ENCODE measurements at places on chromosomes 3 and 15.

- DNase-seq: no peak
These were observed 133.0 kb upstream of the SOX2 start for GRCh38 chr3:181578743-181579142.

DNA sequence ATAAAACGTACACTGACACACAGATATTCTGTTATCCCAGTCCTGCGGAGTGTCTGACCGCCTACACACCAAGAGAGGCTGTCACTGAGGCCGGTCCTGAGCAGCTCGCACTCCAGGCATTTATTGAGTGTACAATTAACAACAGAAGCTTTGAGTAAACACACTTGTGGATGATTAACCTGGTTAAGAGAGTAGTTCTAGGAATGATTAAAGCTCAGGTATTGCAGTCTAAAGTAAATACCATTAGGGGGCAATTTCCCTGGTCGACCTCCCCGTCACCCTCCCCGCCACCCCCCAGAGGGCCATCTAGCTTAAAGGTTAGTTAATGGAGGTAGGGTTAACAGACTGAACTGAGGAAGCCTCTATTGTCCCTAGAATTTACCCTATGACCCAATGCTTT, 1278.5 kb downstream of the NSUN3 start:
- DNase-seq: no peak

GRCh38 chr3:128278761-128279600, 125.7 kb downstream of the EEFSEC start:
- DNase-seq: no peak

DNA sequence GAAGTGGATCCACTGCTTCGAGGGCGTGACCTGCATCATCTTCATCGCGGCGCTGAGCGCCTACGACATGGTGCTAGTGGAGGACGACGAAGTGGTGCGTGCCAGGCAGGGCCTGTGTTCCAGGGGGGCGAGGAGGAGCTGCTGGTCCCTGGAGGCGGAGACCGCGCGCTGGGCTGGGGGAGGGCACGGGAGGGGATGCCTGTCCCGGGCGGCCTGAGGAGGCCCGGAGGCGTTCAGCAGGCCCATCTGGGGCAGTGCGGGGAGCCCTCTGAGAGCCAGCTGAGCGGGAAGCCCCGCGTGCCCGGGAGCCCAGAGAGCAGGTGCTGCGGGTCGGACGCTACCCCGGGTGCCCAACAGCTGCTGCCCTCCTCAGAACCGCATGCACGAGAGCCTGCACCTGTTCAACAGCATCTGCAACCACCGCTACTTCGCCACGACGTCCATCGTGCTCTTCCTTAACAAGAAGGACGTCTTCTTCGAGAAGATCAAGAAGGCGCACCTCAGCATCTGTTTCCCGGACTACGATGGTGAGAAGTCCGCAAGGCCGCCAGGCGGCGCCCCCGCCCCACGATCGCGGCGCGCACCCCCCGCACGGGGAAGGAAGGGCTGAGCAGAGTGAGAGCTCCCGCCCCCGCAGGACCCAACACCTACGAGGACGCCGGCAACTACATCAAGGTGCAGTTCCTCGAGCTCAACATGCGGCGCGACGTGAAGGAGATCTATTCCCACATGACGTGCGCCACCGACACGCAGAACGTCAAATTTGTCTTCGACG, 2.9 kb downstream of the GNAT1 start:
- peak; percentile 59 for DNase-seq

GRCh38 chr15:55221090-55222011, 24.6 kb upstream of the RSL24D1 start:
- DNase-seq: peak; percentile 16

DNA sequence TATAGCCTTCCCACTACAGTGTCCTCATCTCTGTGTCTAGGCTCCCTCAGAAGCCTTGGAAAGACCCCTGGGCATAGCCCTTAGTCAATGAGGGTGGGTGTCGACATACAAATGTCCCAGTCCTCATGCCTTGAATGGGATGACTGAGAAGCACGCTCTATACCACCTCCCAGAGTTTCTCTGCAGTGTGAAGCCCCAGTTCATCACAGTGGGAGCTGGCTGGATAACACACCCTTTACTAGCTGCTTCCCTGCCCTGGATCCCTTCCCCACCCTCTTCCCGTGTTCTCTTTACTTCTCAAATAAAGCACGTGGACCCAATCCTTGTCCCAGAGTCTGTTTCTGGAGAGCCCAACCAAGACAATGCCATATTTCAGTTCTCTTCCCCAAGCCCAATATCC, 239.3 kb downstream of the VPS13C start:
- DNase-seq: no peak

- DNase-seq: no peak
These were observed 183.4 kb upstream of the GADL1 start for GRCh38 chr3:31077826-31078225.

- no peak for DNase-seq
These were observed 56.0 kb upstream of the MME start for GRCh38 chr3:155024006-155024638.

DNA sequence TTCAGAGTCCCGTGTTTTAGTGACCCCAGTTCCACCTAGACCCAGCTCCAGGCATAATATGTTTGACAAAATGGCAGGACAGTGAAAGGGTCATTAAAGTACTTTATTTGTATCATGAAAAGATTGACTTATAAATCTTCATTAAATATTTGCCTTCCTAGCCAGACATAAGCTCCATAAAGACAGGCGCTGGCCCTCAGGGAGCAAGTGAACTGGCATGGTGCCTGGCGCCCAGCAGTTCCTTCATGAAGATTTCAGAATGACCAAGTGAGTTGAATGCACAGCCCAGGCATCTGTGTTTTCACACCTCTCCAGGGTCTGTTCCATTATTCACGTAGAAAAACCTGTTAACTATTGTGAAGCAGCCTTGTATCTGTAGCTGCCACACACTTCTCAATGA, 166.2 kb downstream of the GAP43 start:
- no peak for DNase-seq

DNA sequence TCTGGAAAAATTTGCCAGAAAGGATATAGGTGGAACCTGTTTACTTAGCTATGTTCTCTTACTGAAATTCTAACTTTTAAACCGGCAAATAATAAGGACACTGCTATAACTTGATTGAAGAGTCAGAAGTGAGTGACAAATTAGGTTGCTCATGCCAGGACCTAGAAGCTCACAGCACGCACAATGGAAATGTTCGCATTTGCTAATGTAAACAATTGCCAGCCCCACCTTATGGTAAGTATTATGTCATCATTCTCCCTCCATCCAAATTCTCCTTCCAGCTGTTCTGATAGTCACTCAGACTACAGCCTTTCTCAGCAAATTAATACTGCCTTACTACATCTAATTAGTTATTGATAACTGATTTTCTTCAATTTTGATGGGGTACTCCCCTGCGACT, 4.8 kb upstream of the STXBP5L start:
- no peak for DNase-seq

- no peak for DNase-seq
These were observed 17.4 kb upstream of the INO80 start for GRCh38 chr15:41133454-41133853.

All from stimulated activated CD8-positive, alpha-beta memory T cell treated with anti-CD3 and anti-CD28 coated beads, Interleukin-7, amount 100 ng/mL, for 24 hours (primary cell).